ENCODE measurements at places on chromosomes 1 and 21. TPM values are rescaled to one million over a fixed set of nuclear protein-coding genes. Genes with fewer than 3 reads are reported as not detected.

ADAMTS5 gene
- not detected for total RNA-seq

- H3K4me1 ChIP-seq, result peaks cover 8% of the 10 kb centered on the region
- no peaks in the 10 kb centered on the region for H3K27me3 ChIP-seq
- H3K4me3 ChIP-seq, result no peak overlapping the region
- H3K27ac ChIP-seq, result peak overlapping the region; percentile 15
- H3K36me3 ChIP-seq, result no peaks in the 10 kb centered on the region
- no peak for DNase-seq
Measured at GRCh38 chr1:82777240-82777639, 976.5 kb downstream of the ADGRL2 start.

TNNI3K gene
- not detected for total RNA-seq

SHISA4 gene
- 0.83 TPM for total RNA-seq

DNA sequence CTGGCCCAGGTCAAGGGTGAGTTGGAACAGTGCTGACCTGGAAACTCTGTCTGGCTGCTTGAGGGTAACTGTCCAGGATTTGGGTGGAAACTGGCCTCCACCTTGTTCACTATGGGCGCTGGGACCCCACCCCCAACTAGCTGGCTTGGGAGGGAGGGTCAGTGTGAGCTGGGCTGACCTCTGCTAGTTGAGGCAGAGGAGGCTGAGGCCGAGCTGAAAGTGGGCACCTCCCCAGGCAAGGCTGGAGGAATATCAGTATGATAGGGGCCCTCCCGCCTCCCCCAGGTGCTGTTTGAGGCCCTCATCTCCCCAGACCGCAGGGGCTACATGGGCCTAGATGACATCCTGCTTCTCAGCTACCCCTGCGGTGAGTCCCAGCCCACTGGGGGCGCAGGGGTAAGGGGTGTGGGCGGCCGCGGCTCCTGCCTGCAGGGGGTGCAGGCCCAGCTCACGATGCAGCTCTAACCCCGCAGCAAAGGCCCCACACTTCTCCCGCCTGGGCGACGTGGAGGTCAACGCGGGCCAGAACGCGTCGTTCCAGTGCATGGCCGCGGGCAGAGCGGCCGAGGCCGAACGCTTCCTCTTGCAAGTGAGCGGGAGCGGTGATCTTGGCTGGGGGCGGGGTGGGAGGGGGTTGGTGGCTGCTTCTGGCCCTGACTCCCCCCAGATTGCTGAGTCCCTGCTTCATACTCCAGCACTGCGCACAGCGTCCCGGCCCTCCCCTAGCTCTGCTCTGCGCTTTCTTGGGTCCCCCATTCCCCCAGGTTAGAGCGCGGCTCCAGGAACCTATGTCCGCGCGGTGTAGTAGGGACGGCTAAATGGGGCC is 22.9 kb downstream of the PTPRU start:
- H3K27ac ChIP-seq, result no peak overlapping the region
- peaks cover 42% of the 10 kb centered on the region for H3K27me3 ChIP-seq
- H3K4me1 ChIP-seq, result peaks cover 3% of the 10 kb centered on the region
- no peaks in the 10 kb centered on the region for H3K36me3 ChIP-seq
- DNase-seq, result peak; percentile 11

- H3K4me1 ChIP-seq, result peaks cover 60% of the 10 kb centered on the region
- DNase-seq, result no peak
- peak overlapping the region; percentile 93 for H3K27ac ChIP-seq
- peaks cover 2% of the 10 kb centered on the region for H3K27me3 ChIP-seq
- H3K4me3 ChIP-seq, result no peak overlapping the region
Measured at GRCh38 chr1:84973498-84974334, 23.2 kb downstream of the MCOLN2 start.

FCRL6 gene
- not detected for total RNA-seq

GRCh38 chr21:44916965-44917364 is 3.7 kb downstream of the ITGB2 start:
- H3K27ac ChIP-seq, result peak overlapping the region; percentile 85
- H3K4me1 ChIP-seq, result peaks cover 71% of the 10 kb centered on the region
- no peak for DNase-seq
- H3K4me3 ChIP-seq, result peak overlapping the region; percentile 99
- no peaks in the 10 kb centered on the region for H3K27me3 ChIP-seq

DNA sequence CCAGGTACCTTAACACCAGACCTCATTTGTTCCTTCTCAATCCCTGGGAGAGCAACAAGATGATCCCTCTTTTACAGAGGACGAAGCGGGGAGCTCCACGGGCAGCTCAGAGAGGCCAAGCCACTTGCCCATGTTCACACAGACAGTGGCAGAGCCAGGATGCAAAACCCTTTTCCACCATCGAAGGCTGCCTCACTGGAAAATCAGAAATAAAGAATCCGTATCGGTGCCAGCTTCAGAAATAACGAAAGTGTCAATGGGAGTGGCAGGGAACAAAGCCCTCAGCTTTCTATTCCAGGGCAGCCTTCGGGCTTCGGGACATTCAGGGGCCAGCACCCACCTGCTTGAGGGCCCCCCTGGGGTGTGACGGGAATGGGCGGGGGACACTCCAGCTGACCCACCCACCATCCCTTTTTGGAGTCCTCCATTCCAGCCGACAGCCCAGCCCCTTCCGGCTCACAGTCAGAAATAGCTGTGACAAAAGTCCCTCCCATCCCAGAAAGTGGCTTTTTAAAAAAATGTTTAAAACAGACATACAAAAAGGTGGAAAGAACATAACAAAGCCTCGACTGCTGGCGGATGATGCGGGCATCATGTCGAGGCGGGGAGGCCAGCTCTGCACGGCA is 6.0 kb downstream of the IFFO2 start:
- H3K27ac ChIP-seq, result peak overlapping the region; percentile 96
- DNase-seq, result peak; percentile 50
- peaks cover 95% of the 10 kb centered on the region for H3K4me1 ChIP-seq
- peaks cover 21% of the 10 kb centered on the region for H3K36me3 ChIP-seq
- peaks cover 1% of the 10 kb centered on the region for H3K27me3 ChIP-seq
- peak overlapping the region; percentile 75 for H3K4me3 ChIP-seq

MARK1 gene
- total RNA-seq, result not detected

DPT gene
- total RNA-seq, result not detected

MRAP gene
- total RNA-seq, result not detected

NCMAP gene
- not detected for total RNA-seq

CLCA1 gene
- not detected for total RNA-seq

TMPRSS15 gene
- not detected for total RNA-seq
